Stimulated activated CD4-positive, alpha-beta T cell treated with anti-CD3 and anti-CD28 coated beads, TNF-alpha, amount 100 ng/mL, for 1 hour (primary cell): ENCODE measurements at places on chromosomes 11 and 22.

GRCh38 chr11:96579656-96580055 lies 189.8 kb downstream of the JRKL start:
- no peak for DNase-seq

GRCh38 chr22:19290400-19291217 lies 910 bp downstream of the CLTCL1 start:
- no peak for DNase-seq

- DNase-seq: no peak
Measured at GRCh38 chr11:61764606-61765260, 12.3 kb downstream of the MYRF start.

GRCh38 chr22:41499624-41500280 lies 30.8 kb downstream of the ACO2 start:
- DNase-seq: no peak

GRCh38 chr11:109264128-109264527 lies 157.9 kb upstream of the C11orf87 start:
- no peak for DNase-seq

- no peak for DNase-seq
Measured at GRCh38 chr11:126307706-126308105, 3.8 kb downstream of the DCPS start.

DNA sequence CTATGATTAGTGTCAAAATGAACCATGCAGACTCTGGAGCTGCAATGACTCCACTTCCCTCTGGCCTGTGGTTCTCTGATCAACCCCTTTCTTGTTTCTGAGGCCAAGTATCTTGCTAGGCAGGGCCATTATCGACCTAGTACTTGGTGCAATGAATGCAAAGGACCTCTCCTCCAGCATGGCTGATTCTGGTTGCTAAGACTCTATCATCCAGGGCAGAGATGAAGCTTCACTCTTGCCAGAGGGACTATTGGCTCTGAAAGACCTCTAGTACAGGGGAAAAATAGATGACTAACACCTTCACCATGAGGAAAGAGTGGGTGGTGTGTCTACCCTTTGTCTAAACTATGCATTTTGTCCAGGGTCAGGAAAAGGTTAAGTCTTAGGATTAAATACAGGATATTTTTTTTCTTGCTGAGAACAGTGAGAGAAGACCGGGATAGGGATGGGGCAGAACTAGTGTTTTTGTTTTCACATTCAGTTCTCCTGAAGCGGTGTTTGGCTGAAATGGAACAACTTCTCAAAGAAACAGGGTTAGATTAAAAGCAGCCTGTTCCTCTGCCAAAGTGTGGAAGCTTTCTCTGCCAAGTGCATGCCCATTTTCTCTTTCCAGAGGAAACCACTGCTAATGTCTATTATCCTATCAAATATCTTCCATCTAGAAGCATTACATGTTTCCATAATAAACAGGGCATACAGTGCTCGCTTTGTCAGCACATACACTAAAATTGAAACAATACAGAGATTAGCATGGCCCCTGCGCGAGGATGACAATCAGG lies 5.0 kb upstream of the MTFP1 start:
- DNase-seq: no peak

GRCh38 chr11:17605651-17606122 lies 58.6 kb downstream of the OTOG start:
- no peak for DNase-seq
